ENCODE measurements at places on chromosomes 2 and 18. TPM values are rescaled to one million over a fixed set of nuclear protein-coding genes. Genes with fewer than 3 reads are reported as not detected.

CDH7 gene
- 9.4 TPM for polyA plus RNA-seq

DNA sequence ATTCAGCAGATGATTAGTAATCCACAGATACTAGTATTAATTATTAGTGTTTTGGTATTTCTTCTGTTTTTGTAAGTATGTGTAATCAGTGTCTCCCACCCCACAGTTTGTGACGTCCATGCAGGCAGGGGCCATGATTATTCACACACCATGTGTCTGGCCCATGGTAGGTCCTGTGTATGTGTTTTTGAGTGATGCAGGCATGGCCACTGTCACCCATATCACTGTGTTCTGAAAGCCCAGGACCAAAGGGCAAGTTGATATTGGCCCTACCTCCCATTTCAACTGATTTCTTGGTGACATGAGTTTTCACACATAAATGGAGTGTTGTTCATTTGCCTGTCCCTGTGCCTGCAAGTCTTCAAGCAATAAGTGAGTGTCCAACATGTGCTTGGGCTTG, 104.0 kb downstream of the TSHZ1 start:
- no peak for DNase-seq

DNA sequence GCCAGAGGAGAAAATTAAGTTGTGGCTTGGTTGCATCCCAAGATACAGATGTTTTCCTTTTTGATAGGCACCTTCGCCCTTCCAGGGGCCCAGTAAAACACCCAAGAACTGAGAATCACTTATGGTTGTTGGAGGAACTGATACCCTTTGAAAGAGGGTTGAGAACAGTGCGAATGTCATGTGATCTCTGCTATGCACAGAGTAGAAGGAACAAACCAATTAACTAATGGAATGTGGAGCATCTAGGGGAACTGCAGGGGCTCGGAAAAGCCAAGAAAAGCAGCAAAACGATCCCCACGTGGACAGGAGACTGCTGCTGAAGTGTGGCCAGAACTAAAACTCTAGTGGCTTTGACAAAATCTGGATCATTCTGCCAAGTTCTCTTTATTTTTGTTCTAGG, 58.8 kb downstream of the APOB start:
- DNase-seq, result no peak

TSPYL6 gene
- 0.17 TPM for polyA plus RNA-seq
